ENCODE measurements at places on chromosomes 3 and 15.

DNA sequence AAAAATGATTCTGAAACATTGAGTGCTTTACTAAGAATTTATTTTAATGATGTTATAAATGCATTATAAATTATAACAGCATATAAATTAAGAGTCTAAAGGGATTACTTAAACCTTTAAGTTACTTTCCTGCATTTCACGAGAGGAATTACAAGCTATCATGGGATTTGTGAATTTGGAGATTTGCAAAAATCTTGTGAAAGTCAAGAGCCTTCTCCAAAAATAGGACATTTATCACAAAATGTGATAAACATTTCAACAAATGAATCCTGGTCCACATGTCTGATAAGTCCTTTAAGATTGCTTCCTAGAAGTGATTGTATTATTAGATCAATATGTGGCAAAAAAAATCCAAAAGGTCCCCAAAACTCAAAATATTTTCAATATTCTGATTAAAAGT is 154.5 kb downstream of the ATP8B4 start:
- no peak overlapping the region for H3K27ac ChIP-seq
- H3K27me3 ChIP-seq, result no peaks in the 10 kb centered on the region
- H3K4me1 ChIP-seq, result no peaks in the 10 kb centered on the region
- H3K36me3 ChIP-seq, result no peaks in the 10 kb centered on the region

- peak overlapping the region; percentile 69 for H3K4me3 ChIP-seq
- DNase-seq, result no peak
- peaks cover 4% of the 10 kb centered on the region for H3K4me1 ChIP-seq
- H3K36me3 ChIP-seq, result peaks cover 2% of the 10 kb centered on the region
Measured at GRCh38 chr3:51983578-51984268, 388 bp downstream of the ACY1 start.

DNA sequence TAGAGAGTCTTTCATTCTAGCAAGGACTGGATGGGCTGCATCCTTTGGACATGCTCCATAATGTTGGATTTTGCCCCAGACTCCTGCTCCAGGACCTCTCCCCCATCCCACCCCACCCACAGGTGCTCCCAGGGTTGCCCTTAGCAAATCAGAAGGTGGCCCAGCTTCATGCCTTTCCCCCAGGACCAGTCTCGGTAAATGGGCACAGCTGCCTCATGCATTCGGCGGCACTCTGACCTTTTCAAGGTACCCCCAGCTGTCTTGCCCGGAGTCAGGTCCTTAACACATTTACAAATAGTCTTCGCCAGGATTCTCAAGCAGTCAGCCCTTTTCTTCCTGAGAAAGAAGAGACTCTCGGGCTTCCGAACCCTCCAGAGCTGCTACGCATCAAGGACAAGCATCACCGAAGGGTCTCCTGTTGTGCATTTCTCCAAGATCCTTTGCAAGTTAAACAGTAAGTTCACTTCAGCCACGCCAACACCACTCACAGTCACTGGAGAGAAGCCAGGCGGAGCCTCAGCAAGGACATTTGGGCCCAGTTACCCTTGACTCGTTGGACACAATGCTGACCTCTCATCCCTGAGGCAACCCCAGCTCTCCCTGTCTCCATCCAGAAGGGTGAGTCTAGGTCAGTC is 287.8 kb downstream of the FAM43A start:
- H3K4me1 ChIP-seq, result no peaks in the 10 kb centered on the region
- no peak overlapping the region for H3K27ac ChIP-seq
- peaks cover 25% of the 10 kb centered on the region for H3K27me3 ChIP-seq
- DNase-seq, result no peak
- H3K4me3 ChIP-seq, result no peak overlapping the region

- no peak overlapping the region for H3K27ac ChIP-seq
- H3K4me3 ChIP-seq, result no peak overlapping the region
- no peak for DNase-seq
- no peaks in the 10 kb centered on the region for H3K36me3 ChIP-seq
Measured at GRCh38 chr3:42119561-42120355, 28.6 kb downstream of the TRAK1 start.

- no peaks in the 10 kb centered on the region for H3K27me3 ChIP-seq
- H3K36me3 ChIP-seq, result peaks cover 26% of the 10 kb centered on the region
- H3K4me3 ChIP-seq, result no peak overlapping the region
- no peak for DNase-seq
- peaks cover 46% of the 10 kb centered on the region for H3K4me1 ChIP-seq
- H3K27ac ChIP-seq, result no peak overlapping the region
Measured at GRCh38 chr15:74839526-74840395, 3.2 kb downstream of the ULK3 start.

DNA sequence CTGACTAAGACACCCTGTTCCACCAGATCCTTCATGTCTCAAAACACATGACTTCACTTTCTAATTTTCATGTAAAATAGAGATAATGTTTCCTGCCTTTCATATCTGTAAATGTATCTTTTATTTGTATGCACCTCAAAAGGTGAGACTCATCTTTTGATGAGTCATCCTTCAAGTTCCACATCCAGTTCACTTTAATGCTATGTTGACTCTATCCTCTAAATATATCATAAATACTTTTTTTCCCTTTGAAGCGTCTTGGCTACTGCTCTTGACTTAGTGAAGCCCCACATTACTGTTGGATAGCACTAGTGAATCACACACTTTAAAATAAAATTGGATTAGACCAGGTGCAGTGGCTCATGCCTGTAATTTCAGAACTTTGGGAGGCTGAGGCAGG is 741.1 kb downstream of the VGLL3 start:
- no peaks in the 10 kb centered on the region for H3K4me1 ChIP-seq
- H3K27ac ChIP-seq, result no peak overlapping the region
- no peaks in the 10 kb centered on the region for H3K27me3 ChIP-seq
- H3K36me3 ChIP-seq, result no peaks in the 10 kb centered on the region

DNA sequence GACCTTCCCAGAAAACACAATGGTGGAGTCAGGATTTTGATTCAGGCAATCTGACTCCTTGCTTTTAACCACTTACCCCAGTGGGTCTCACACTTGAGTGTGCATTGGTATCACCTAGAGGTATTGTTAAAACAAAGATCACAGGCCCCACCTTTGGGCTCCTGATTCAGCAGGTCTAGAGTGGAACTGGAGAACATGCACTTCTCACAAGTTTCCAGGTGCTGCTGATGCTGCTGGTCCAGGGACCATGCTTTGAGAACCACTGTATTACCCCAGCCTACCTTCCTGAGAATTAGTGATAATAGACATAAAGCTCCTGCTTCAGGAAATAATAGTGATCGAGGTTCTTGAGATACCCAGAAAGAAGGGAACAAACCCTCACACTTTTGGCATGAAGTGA is 466.9 kb downstream of the EPHB1 start:
- peaks cover 5% of the 10 kb centered on the region for H3K27me3 ChIP-seq
- H3K4me1 ChIP-seq, result no peaks in the 10 kb centered on the region
- H3K36me3 ChIP-seq, result no peaks in the 10 kb centered on the region
- no peak overlapping the region for H3K27ac ChIP-seq
- DNase-seq, result no peak
- H3K4me3 ChIP-seq, result no peak overlapping the region

- H3K27ac ChIP-seq, result no peak overlapping the region
- H3K36me3 ChIP-seq, result no peaks in the 10 kb centered on the region
- no peaks in the 10 kb centered on the region for H3K4me1 ChIP-seq
- no peak for DNase-seq
- H3K4me3 ChIP-seq, result no peak overlapping the region
- H3K27me3 ChIP-seq, result no peaks in the 10 kb centered on the region
Measured at GRCh38 chr3:161600173-161600572, 103.6 kb downstream of the OTOL1 start.

DNA sequence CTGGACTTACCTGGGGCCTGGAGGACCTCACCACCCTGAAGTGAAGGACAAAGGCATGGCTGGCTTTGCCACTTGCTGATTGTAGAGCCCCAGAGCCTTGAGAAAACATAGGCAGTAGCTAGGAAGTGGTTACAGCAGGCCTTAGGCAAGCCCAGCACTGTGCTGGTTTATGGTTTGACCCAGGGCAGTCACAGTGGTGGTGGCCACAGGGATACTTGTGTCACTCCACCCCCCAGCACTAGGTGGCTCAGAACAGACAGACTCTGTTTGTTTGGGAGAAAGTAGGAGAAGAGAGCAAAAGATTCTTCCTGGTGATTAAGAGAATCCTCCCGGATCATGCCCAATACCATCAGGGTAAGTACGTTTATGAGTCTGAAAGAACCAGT is 13.2 kb upstream of the COL8A1 start:
- no peak for DNase-seq
- H3K27me3 ChIP-seq, result no peaks in the 10 kb centered on the region
- no peaks in the 10 kb centered on the region for H3K4me1 ChIP-seq
- no peak overlapping the region for H3K4me3 ChIP-seq
- no peak overlapping the region for H3K27ac ChIP-seq

- no peak for DNase-seq
- no peak overlapping the region for H3K27ac ChIP-seq
- no peaks in the 10 kb centered on the region for H3K36me3 ChIP-seq
- H3K4me1 ChIP-seq, result no peaks in the 10 kb centered on the region
- H3K4me3 ChIP-seq, result no peak overlapping the region
- no peaks in the 10 kb centered on the region for H3K27me3 ChIP-seq
Measured at GRCh38 chr3:100245136-100245535, 15.7 kb upstream of the TBC1D23 start.
